T-helper 9 cell (primary cell): ENCODE measurements at places on chromosomes 3 and 15.

DNA sequence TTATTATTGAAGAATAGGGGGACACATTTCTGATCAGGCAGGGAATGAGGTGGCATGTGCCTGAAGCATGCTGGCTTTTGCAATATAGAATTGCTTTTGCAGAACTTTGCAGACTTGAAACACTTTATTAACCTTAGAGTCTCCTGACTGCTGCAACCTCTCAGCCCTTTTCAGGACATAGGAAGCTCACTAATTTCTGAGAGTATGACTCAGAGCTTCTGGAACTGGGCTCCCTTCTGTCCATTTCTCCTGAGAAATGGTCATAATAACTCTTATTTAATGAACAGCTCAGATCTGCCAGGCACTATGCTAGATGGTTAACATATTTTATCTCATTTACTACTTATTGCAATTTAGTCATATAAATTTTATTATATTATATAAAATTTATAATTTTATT is 38.6 kb upstream of the DGKG start:
- no peak for DNase-seq

DNA sequence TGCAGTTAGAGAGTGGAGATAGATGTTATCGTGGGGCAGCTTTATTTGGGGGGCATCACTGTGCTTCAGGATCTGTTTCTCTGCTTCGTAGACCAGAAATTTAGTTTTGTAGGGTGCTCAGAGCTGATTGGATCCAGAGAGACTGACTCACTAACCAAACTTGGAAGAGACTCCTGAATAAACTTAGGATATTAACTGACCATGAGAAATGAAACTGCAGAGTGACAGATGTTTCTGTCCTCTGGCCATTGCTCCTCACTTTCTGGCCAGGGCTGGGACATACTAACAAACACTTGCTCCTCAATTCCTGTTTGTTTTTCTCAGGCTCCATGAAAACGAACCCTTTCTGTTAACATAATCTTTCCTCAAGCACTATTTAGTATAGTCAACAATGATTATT is 4.3 kb downstream of the ZNF592 start:
- no peak for DNase-seq

GRCh38 chr3:115784739-115785536 is 161.6 kb downstream of the GAP43 start:
- no peak for DNase-seq

DNA sequence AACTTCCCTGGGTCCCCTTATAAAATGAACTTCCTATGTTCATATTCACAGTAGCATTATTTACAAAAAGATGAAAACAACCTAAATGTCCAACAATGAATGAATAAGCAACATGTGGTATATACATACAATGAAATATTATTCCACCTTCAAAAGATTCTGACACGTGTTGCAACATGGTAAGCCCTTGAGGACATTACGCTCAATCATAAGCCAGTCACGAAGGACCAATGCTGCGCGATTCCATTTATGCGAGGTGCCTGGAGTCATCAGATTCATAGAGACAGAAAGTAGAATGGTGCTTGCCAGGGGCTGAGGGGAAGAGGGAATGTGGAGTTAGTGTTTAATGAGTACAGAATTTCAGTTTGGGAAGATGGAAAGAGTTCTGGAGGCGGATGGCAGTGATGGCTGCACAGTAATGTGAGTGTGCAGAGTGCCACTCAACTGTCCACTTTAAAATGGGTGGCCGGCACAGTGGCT is 88.8 kb upstream of the ALDH1A3 start:
- DNase-seq: no peak

DNA sequence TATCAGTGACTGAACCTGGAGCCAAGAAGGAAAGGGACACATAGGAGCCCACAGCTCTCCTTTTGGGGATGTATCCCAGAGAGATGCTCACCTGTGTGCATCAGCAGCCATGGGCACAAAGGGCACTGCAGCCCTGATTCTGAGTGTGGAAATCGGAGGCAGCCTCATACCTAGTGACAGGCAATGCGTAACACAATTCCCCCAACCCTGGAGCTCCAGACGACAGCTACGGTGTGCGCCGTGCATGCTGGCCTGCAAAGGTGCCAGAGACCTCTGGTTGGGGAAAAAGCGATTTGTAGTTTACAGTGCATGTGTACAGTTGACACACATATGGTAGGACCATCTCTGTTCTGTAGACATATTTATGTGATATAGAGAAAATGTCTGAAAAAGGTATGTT is 59.0 kb upstream of the PLXNA1 start:
- no peak for DNase-seq

DNA sequence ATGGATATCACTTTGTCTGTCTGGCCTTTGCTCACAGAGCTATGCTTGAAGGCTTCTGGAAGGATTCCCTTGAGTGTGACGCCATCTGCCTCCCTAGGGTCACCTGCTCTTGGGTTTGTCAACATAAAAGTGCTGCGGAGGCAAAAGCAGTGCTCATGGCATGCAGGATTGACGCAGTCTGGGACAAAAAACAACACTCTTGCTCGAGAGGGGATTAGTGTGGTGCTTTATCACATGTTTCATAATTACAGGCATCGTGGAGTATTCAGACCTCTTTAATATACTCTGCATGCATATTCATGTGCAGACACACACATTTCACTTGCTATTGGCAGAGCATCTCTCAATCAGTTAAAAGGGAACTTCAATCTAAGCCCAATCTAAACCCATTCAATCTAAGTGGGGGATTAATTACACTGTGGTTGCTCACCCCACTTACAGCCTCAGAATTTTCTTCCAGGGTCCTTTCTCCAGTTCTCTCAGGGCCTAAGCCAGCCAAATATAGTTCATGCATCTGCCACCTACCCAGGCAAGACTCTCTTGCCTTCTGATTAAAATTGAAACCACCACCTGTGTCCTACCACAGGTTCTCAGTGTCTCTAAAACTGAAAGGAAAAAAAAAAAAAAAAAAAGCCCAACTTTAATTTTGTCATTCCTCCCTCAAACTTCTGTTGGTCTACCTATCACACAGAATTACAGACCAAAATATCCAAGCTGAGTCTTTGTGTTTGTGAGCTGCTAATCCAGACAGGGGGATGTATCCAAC is 75.6 kb downstream of the BFSP2 start:
- no peak for DNase-seq

GRCh38 chr3:150556792-150557191 is 10.2 kb downstream of the EIF2A start:
- no peak for DNase-seq

DNA sequence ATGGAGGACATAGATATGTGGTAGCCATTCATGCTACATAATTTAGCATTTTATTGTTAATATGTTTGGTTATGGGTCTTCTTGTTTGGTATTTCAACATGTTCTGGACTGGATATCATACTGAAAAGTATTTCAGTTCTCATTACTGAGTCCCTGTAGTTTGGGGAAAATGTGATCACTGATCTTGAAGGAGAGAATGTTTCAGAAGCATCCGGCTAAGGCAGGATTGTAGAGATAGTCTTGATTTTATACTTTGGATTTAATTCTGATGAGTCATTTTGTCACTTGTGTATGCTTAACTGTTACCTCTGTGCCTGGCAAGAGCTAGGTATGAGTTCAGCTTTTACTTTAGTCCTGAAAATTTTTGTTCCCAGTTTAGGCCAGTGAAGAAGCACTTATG is 7.1 kb downstream of the CHD2 start:
- DNase-seq: no peak

GRCh38 chr3:190826018-190826417 is 36.5 kb downstream of the GMNC start:
- no peak for DNase-seq

DNA sequence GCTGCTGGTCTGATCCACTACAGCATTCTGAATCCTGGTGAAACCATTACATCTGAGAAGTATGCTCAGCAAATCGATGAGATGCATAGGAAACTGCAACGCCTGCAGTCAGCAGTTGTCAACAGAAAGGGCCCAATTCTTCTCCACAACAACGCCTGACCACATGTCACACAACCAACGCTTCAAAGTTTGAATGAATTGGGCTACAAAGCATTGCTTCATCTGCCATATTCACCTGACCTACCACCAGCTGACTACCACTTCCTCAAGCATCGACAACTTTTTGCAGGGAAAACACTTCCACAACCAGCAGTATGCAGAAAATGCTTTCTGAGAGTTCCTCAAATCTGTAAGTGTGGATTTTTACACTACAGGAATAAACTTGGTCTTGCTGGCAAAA is 54.7 kb upstream of the C2CD4B start:
- DNase-seq: no peak

DNA sequence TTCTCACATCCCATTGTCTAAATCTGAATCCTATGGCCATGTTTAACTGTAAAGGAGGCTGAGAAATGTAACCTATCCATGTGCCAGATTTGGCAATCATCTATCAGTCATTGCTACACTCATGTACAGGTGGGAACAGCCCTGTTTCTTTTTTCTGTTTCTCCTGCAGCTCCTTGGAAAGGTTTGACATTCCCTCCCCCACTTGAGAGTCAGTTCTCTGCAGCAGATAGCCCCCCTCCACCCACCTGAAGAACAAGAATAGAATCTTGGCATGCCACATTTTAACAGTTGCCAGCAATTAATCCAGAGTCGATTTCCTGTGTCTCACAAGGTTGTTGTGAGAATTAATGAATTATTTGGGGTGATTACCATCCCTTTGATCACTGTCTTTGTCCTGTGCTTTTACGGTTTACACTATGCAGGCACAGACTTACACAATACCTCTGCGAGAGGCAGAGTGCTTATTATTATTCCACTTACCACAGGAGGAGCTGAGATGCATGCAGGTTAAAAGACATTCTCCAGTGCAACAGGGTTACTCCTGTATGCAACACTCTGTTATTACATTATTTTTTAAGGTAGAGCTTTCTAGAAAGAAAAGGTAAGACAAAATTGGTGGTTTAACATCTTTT is 351.0 kb upstream of the THRB start:
- no peak for DNase-seq

- no peak for DNase-seq
These were observed 22.4 kb upstream of the ALDH1A2 start for GRCh38 chr15:58087871-58088270.

DNA sequence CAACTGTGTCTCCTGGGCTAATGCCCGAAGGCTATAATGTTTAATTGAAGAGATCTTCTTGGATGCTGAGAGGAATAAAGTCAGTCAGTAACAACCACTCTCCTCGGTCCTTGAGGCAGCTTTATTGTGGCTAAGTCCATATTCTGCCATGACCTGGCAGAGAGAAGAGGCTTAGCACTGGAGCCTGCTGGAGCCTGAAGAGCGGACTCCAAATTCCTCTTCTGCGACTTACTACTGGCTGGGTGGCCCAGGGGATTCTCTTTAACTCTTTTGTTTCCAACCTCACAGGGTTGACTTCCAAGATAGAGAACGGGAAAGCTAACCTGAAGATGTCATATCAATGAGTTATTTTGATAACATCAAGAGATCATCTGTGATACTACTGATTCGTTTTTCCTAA is 71.1 kb downstream of the MYO1E start:
- DNase-seq: no peak

- DNase-seq: no peak
These were observed 75.9 kb upstream of the PCSK6 start for GRCh38 chr15:101565377-101565776.

DNA sequence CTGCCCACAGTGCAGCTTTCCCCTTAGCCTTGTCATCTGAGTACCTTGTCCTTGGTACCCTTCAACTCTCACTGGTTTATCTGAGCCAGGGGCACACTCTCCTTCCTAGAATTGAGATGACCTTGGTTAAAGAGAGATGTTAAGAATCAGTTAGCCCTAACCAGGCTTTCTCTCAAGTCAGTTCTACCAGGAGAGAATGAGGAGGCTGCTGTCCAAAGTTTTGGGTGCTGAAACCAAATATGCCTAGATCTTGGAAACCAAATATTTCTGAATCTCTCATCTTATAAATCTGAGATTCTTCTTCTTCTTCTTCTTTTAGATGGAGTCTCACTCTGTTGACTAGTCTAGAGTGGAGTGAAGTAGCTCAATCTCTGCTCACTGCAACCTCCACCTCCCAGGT is 12.0 kb upstream of the CTXND1 start:
- no peak for DNase-seq

DNA sequence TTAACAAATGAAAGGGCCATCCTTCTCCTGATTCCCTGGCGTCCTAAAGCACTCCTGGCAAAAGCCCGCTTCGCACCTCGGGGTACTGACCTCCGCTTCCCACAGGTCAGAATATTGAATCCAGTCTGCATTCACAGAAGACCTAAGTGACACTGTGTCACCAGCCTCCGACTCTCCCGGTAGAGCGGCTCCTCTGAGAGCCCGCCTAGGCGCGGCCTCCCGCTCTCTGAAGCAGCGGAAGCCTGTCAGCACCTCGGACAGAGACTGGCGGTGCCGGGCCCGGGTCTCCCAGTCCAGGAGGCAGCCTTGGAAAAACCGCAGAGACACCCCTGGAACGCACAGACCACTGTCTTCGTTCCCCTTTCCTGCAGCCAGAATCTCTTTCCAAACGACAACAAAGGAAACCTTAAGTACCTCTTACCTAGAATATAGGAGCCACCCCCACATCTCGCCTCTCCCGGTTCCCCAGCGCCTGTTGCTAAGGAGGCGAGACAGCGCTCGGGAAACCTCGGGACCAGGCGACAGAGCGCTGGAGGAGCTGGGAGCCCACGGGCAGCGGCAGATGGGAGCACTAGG is 1.2 kb downstream of the GABRB3 start:
- DNase-seq: no peak

DNA sequence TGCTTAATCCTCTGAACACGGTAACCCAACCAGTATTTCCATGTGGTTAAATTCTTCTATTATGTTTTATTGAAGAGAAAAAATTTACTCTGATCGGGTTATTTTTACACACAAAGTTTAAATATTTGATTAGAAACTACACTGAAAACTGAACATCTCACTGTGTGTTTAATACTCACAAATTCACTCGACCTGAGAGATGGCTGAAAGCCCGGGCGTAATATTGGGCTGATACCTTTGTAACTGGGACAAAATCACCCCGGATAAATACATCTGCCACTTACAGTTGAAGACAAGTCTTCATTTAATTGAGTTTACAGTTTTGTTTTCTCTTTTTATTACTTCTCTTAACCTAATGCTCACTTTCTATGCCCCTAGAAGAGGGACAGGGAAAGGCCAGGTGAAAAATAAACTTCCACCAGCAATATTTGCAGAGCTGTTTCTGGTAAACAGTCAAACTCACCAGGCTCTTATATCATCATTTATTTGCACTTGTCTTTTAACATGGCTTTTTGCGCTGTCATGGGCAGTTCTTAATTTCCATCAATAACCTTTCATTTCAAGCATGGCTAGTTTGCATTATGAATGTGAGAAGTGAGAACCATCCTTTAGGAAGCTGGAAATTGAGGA is 145.6 kb upstream of the TMCO5A start:
- no peak for DNase-seq

DNA sequence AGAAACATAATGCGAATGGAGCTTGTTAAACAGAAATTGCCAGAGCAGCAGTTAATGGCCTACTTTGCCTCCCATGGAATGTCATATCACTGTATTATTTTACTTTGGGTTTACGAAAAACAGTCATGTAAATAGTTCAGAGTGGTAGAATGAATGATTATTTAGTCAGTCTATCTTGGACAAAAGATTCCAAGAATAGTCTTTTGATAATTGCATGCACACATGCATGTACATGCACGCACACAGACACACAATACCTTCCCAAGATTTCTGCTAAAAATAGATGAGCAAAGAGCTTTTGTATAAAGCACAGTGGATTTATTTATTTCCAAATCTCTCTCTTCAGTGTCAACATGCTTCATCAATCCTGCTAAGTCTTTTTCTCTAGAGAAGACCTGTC is 800.7 kb downstream of the DIPK2A start:
- no peak for DNase-seq

GRCh38 chr15:95291898-95292472 is 1038.5 kb upstream of the NR2F2 start:
- no peak for DNase-seq

- no peak for DNase-seq
These were observed at the start of gene HYAL1 for GRCh38 chr3:50303013-50303815. Gene HYAL1, minus strand, starts transcription at chr3:50303574. Its CDS starts 618 bp downstream, at chr3:50302956.
